Renal pelvis (tissue), 12 donors: ENCODE measurements at places on chromosomes 5 and 9. TPM values are rescaled to one million over a fixed set of nuclear protein-coding genes. Genes with fewer than 3 reads are reported as not detected.

DNA sequence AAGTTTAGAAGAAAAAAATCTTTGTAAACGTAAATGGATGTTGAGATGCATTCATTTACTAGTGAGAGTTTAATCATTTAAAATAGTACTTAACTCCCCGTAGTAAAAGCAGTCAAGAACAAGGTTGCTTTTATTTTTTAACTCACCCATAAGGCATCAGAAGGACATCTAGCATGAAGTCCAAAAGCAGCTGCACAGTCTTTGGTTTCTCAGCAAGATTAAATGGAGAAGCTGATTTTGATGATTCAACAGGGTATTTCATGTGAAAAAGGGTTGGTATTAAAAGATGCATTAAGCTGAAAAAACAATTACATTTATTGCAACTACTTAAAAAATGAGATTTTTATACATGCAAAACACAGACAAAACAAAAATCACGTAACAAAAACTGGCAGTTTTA is 44.0 kb downstream of the ECPAS start:
- no peak for DNase-seq

The PGGT1B gene
- 34.6 TPM for polyA plus RNA-seq

DNA sequence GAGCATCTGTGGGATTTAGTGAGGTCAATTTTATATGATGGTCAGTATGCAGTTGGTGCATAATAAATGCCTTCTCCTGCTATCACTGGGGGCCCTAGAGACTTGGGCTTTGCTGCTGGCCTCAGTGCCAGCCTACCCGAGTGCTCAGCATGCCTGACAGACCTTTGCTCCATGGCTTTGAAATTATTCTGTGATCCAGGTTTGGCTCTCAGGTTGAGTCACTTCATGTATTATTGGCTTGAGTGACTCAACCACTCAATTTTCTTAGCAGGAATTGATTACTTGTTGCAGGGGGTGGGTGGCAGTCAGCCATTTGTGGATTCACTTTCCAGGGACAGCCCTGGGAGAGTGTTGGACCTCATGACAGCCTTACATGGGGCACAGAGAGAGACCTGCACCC is 13.5 kb downstream of the SLC25A48 start:
- no peak for DNase-seq

DNA sequence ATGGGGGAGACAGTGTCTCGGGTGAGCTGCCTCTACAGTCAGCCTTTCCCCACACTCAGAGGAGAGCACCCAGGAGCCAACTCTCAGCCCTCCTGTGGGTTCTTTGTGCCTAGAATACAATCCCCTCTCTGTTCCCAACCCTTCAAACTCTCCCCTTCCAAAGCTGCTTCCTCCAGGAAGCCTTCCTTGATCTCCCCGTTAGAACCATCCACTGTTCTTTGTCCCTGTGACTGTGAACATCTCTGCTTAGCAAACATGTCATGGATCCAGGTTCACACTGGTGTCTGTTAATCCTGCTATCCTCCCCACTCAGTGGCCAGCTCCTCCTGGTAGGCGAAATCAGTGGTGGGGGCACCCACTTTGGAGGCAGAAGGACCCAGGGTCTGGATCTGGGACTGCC is 16.2 kb upstream of the IER5L start:
- no peak for DNase-seq

DNA sequence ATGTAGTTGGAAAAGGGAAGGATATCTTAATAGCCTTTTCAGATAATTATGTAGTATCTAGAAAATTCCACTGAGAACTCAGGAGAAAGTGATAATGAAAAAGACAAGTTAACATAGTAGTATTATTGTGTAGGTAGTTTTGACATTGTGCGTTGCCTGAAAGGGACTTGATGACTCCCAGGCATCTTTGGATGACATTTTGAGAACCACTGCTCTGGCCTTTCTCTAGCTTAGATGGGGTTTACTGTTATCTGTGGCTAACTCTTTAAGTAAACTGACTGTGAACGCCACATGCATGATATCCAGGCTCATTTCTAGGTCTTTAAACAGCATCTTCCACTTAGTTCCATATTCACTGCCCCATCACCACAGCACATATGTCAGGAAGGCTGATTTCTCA is 14.4 kb upstream of the FYB1 start:
- no peak for DNase-seq

GRCh38 chr9:17744786-17745185 is 165.9 kb downstream of the SH3GL2 start:
- DNase-seq, result peak; percentile 54

The MAMDC4 gene
- polyA plus RNA-seq, result 10.0 TPM

The PCA3 gene
- polyA plus RNA-seq, result 2.2 TPM
